ENCODE measurements at places on chromosomes 5 and 9.
A peak's percentile ranks its signal among the peaks of the same experiment; 100 is the strongest.

- DNase-seq = no peak
Measured at GRCh38 chr5:176578391-176578808, 29.3 kb downstream of the CDHR2 start.

- no peak for DNase-seq
Measured at GRCh38 chr9:6764950-6765349, 7.2 kb downstream of the KDM4C start.

DNA sequence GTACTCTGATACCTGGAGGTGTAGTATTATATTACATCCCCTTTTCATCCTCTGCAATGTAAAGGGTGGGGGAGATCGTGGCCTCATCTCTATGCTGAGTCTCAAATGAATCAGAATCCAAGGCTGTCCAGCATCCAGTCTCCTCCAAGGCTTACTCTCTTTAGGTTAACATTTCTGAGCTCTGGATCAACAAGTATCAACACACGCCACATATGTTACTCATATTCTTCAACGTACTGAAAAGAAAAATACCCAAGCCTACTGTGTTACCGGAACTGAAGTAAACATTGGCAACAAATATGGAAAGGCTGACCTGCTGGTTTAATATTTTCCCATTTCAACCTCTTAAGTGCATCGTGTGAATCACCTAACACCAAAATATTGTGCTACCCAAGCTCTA is 241.8 kb downstream of the GAS1 start:
- DNase-seq = no peak

GRCh38 chr5:108472237-108472636 is 90.3 kb upstream of the FBXL17 start:
- no peak for DNase-seq

GRCh38 chr5:124060011-124060410 is 548.0 kb downstream of the CSNK1G3 start:
- DNase-seq = no peak

DNA sequence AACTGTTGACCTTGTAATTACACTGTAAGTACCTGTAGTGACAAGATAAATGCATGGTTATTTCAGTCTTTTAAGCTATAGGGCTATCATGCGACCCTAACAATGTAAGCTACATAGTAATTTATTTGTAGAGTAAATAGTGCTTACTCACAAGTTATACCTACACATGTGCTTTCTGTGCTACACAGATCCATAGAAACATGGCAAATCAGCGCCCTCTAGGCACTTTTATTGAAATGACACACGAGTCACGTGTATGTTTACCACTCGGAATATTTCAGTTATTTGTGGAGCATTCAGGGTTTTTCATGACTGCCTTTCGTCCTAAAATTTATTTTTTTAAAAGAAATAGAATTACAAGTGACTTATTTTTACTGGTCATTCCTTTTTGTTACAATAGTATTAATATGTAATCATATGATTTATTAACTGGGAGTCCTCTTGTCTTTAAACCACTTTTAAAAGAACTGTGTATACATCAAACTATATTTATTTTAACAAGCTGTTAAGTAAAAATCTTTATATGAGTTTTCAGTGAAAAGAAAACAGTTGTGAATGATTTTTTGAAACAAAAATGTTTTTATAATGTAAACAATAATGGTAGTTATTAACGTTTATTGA is 1242.3 kb upstream of the WWC1 start:
- no peak for DNase-seq

- no peak for DNase-seq
Measured at GRCh38 chr9:72773570-72773969, 179.3 kb downstream of the ALDH1A1 start.

GRCh38 chr5:179731791-179732411 is 721 bp upstream of the MAML1 start:
- no peak for DNase-seq

DNA sequence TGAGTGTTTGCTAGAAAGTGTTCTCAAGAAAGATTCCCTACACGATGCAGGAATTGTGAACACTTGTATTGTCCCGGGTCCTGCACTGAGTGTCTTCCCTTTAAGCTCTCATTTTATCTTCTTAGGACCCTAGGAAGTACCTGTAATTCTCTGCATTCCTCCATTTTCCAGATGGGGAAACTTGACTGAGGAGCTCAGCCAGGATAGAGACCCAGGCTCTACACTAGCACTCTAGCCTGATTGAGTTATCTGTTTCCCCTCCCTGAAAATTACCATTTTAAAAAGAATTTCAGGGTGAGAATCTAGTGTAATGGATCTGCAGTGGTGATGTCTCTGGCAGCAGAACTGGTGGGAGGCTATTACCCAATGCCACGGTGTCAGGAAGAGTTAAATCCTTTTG is 453.9 kb downstream of the KDM4C start:
- DNase-seq = peak; percentile 3

- DNase-seq = no peak
Measured at GRCh38 chr5:139025651-139026050, 150.5 kb upstream of the LRRTM2 start.

GRCh38 chr9:114888607-114889006 is 41.8 kb downstream of the TNFSF8 start:
- no peak for DNase-seq

- DNase-seq = no peak
Measured at GRCh38 chr5:138610918-138611677, 35.9 kb upstream of the HSPA9 start.

DNA sequence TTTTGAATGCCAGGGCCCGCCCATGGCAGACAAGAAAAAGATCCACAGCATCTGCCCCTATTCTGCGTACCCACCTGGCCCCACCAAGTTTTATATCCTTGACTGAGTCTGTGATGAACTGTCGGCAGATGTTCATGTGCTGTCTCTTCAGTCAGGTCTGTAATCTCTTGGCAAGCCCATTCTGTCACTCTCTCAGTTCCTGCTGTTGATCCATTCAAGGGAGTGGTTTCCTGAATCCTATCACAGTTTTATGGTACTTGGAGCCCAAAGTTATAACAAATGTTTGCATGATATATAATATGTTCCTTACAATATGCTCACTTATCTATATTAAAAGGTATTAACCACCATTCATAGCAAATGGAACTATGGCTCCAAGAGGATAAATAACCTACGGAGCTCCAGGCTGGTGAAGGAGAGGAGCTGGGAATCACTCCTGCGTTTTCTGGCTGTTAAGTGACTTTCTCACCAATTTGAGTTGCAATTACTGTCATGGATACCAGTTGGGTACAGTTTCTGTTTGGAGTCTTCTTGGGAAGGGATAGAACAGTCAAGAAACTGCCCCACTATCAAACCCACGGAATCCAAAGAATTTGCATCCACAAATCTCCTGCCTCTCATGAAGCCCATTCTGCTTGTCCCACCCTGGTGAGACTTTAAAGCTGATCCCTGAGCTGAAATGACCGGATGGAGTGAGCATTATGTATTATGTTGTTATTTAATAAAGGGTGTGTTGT is 103.4 kb upstream of the SPRY4 start:
- DNase-seq = no peak

Data from vagina (tissue), 2 donors.